ENCODE measurements at places on chromosomes 1 and 21.

- DNase-seq, result no peak
These were observed 29.7 kb upstream of the GRIK3 start for GRCh38 chr1:37064039-37064438.

DNA sequence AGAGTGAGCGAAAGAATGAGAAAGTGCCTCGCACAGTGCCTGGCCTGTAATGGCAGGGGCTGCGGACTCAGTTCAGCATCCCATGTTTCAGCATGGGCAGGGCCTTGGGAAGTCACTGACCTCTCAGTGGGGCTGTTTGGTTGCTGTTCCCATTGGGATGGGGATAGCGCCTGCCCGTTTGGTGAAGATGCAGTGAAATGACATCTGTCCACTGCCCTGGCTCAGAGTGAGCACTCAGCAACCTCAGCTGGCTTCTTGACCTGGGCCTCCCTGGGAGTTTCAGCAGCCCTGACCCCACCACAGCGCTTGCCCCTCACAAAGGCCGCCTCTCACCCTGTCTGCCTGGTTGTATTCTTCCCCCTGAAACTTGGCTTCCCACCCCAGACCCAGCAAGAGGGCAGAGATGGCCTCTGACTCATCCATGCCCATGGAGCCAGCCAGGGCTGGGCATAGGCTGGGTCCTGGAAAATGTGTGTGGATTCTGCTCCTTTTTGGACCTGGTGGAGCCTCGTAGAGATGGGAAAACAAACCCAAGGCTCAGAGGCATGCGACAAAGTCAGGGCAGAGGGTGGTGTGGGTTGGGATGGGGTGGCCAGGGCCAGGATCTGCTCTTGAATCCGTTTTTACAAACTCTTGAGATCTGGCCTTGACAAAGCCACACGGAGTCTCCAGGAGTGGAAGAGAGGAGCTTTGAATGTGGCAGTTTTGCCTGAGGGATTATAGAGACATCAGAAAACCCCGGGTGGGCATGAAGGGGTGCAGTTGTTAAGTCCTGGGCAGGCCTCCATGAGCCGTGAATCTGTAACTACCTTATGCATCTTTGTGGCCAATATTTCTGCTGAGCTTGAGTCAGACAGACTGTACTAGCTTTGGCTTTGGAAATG is 1.2 kb downstream of the XKR8 start:
- DNase-seq, result no peak

GRCh38 chr1:54950006-54950368 is 30.4 kb upstream of the TMEM61 start:
- DNase-seq, result no peak

DNA sequence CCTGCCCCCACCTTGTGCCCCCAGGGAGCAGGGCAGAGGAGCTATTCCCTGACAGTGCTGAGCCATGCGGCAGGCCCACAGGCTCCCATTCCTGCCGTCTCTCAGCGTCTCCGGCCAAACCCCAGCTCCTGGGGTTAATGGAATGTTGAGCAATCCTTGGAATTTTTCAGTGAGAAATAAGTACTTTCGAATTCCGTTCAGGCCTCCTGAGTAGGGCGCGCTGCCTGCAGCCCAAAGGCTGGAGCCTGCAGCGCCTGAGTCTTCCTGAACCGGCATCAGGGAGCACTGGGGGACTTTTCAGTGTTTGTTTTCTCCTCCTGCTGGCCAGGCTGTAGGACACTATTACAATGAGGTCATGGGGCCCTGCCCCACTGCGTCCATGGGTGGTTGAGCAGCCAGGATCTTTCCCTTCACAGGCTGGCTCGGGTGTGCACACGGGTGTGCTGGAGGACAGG is 33.3 kb upstream of the CSF1 start:
- no peak for DNase-seq
